ENCODE measurements at places on chromosomes 4 and X. TPM values are rescaled to one million over a fixed set of nuclear protein-coding genes. Genes with fewer than 3 reads are reported as not detected.

Gene FGFR3
- total RNA-seq: 0.21 TPM

Gene MTNR1A
- total RNA-seq: not detected

- H3K27ac ChIP-seq: no peak overlapping the region
- H3K4me3 ChIP-seq: no peak overlapping the region
- H3K4me1 ChIP-seq: peaks cover 23% of the 10 kb centered on the region
- peak; percentile 44 for DNase-seq
- H3K36me3 ChIP-seq: no peaks in the 10 kb centered on the region
Measured at GRCh38 chrX:68684291-68684918, 36.9 kb downstream of the STARD8 start.

DNA sequence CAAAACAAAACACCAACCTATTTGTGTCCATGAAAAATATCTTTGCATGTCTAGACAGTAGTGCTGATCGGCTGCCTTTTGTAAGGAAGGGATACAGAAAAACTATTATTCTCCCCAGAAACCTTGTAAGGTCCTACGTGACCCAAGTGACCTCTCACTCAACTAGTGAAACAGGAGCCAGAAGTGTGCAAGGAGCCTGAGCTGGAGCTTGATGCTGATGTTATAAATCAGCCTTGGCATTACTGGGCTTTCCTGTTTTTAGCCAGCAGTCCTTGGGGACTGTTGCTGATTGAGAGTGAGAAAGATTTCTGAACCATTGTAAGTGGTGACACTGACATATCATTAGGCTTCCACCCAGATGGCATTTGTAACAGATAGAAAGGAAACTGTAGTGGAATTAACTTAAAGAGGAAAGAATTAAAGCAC lies 100.8 kb upstream of the LIMCH1 start:
- H3K4me1 ChIP-seq: no peaks in the 10 kb centered on the region
- H3K4me3 ChIP-seq: no peak overlapping the region

DNA sequence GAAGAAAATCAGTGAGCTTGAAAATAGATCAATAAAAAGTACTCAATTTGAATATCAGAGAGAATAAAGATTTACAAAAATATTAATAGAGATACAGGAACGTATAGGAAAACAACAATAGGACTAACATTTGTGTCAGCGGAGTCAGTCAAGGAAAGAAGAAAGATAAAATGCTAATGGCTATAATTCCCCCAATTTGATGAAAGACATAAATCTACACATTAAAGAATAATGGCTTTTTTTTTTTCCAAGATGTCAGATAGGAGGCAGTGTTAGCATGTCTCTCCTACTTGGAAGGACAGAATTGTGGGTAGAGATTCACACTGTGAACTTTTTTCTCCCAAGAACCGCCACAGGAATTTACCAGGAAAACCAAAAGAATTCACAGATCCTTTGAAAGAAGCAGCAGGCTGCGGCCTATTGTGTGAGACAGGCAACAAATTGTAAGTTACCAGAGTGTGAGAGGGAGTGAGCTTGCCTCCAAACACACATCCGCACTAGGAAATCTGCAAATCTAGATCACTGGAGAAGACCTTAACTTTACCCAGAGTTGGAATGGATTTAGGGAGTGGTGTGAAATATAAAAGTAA lies 249.9 kb downstream of the PRDM5 start:
- no peak overlapping the region for H3K4me3 ChIP-seq
- no peak overlapping the region for H3K27ac ChIP-seq
- DNase-seq: no peak
- H3K27me3 ChIP-seq: peaks cover 9% of the 10 kb centered on the region
- no peaks in the 10 kb centered on the region for H3K36me3 ChIP-seq

DNA sequence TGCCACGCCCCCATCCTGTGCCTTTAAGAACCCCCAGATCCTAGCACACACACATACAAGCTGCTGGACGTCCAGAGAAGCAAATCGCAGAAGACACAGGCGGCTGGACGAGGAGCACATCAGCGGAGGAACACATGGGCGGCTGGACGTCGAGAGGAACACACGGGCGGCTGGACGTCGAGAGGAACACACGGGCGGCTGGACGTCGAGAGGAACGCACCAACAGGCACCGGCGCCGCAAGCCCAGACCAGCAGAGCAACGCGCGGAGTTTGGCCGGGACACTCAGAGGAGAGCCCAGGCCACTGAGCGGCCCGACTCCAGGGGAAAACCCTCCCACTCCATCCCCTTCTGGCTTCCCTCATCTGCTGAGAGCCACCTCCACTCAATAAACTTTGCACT lies 17.2 kb downstream of the ZCCHC13 start:
- no peaks in the 10 kb centered on the region for H3K4me1 ChIP-seq
- H3K27ac ChIP-seq: no peak overlapping the region
- no peaks in the 10 kb centered on the region for H3K36me3 ChIP-seq
- no peak overlapping the region for H3K4me3 ChIP-seq
- no peaks in the 10 kb centered on the region for H3K27me3 ChIP-seq
- DNase-seq: no peak

DNA sequence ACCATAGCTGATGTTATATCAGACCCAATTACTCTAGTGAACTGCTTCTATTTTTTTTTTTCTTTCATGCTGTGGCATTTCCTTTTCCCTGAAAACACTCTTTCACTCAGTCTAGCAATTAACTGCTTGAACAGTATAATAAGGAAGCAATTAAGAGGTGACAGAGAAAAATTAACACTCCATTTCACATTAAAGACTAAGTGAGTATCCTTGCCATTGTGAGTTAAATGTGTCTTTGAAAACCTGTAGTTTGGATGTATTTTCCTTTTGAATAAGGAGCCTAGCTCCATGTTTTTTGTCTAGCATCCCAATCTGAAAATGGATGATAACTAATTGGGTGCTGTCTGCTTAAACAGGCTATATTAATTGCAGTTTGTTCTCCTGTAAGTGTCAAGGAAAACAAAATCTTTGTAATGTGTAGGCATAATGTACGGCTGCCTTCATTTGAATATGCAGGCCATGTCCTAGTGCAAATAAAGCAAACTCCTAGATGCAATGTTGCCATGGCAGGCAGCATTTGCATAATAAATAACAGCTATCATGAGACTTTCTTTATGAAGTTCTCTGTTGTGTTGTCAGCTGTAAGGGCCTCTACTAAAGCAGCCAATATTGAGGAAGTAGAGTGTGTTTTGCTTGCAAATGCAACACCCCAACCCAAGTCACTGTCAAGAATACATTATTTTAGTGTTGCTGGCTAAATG lies 416.7 kb downstream of the ZIC3 start:
- no peaks in the 10 kb centered on the region for H3K36me3 ChIP-seq
- H3K27ac ChIP-seq: no peak overlapping the region
- H3K4me1 ChIP-seq: no peaks in the 10 kb centered on the region
- no peak for DNase-seq
- H3K27me3 ChIP-seq: no peaks in the 10 kb centered on the region

DNA sequence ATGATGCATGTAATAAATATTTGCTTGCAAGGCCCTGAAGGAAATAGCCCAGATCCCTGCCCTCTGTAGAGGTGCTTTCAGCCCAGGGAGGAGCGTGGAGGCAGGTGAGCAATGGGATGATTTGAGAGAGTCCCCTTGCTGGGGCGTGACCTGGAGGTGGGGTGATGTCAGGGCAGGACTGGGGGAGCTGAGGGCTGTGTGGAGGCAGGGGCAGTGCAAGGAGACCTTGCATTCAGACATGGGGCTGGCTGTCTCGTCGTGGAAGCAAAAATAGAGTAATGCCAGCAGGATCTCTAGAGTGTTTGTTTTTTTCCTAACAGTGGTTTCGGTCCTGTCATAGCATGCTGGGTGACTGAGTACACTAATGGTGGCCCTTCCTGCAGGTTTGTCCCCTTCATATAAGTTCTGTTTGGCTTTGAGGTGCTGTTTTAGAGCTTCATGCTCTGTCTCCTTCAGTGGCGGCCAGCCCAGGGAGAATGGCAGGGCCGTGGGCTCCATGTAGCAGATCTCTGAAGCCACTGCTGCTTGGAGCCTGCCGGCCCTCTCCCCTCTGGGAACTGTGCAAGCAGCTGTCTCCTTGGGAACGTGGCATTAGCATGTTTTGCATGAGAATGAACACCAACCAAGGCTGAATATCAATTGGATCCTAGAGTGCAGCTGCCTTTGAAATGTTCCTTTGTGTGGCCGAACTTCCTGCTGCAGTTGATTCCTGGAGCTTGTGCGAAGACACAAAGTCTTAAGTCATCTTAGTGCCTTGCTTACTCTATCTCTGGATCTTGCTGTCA lies 39.3 kb upstream of the CLDN34 start:
- no peaks in the 10 kb centered on the region for H3K36me3 ChIP-seq
- no peaks in the 10 kb centered on the region for H3K4me1 ChIP-seq
- no peak overlapping the region for H3K27ac ChIP-seq
- H3K4me3 ChIP-seq: no peak overlapping the region
- no peaks in the 10 kb centered on the region for H3K27me3 ChIP-seq
- DNase-seq: no peak

- no peak for DNase-seq
- H3K27me3 ChIP-seq: peaks cover 2% of the 10 kb centered on the region
- no peaks in the 10 kb centered on the region for H3K36me3 ChIP-seq
- no peaks in the 10 kb centered on the region for H3K4me1 ChIP-seq
- H3K4me3 ChIP-seq: no peak overlapping the region
Measured at GRCh38 chr4:11194431-11194830, 234.3 kb downstream of the HS3ST1 start.

GRCh38 chr4:67542076-67542475 lies 3.2 kb downstream of the CENPC start:
- no peak for DNase-seq
- H3K4me1 ChIP-seq: peaks cover 47% of the 10 kb centered on the region
- peaks cover 37% of the 10 kb centered on the region for H3K36me3 ChIP-seq
- H3K4me3 ChIP-seq: no peak overlapping the region
- H3K27ac ChIP-seq: no peak overlapping the region

Gene UGT2B10
- not detected for total RNA-seq
